Posterior vena cava (tissue), 2 donors: ENCODE measurements at places on chromosomes 13 and 19. TPM values are rescaled to one million over a fixed set of nuclear protein-coding genes. Genes with fewer than 3 reads are reported as not detected.

The P2RY11 gene
- 6.3 TPM for total RNA-seq

The BBC3 gene
- 3.7 TPM for total RNA-seq

The PLPPR3 gene
- not detected for total RNA-seq

The AMER2 gene
- not detected for total RNA-seq

DNA sequence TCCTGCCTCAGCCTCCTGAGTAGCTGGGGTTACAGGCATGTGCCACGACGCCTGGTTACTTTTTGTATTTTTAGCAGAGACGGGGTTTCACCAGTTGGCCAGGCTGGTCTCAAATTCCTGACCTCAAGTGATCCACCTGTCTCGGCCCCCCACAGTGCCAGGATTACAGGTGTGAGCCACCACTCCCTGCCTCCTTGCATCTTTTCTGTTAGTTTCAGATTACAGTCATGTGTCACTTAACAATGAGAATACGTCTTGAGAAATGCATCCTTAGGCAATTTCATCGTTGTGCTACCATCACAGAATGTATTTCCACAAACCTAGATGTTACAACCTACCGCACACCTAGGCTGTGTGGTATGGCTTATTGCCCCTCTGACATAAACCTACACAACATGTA lies 180.4 kb downstream of the TM9SF2 start:
- peak; percentile 22 for DNase-seq
